ENCODE measurements at places on chromosomes 12 and 14.

- DNase-seq, result no peak
Measured at GRCh38 chr14:32022938-32023466, 54.1 kb upstream of the ARHGAP5 start.

- no peak for DNase-seq
Measured at GRCh38 chr12:39122562-39123204, 217.3 kb upstream of the CPNE8 start.

- DNase-seq, result no peak
Measured at GRCh38 chr12:53971129-53971528, 1.8 kb upstream of the HOXC11 start.

DNA sequence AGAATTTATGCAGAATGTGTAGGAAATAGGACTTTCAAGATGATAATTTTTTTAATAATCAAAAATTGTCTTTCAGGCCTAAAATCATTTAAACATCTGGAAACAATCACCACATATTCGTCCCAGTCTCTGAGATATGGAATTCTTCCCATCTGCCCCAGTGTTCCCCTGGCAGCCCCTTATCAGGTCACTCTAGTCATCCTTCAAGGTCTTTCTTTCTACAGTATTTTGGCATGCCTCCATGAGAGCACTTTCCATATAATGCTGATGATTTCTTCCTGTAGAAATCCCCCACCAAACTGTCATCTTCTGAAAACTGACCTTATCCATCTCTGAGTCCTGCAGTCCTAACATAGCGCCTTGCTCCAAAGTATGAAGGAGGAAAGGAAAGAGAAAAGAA is 422.1 kb downstream of the RPS29 start:
- no peak for DNase-seq

DNA sequence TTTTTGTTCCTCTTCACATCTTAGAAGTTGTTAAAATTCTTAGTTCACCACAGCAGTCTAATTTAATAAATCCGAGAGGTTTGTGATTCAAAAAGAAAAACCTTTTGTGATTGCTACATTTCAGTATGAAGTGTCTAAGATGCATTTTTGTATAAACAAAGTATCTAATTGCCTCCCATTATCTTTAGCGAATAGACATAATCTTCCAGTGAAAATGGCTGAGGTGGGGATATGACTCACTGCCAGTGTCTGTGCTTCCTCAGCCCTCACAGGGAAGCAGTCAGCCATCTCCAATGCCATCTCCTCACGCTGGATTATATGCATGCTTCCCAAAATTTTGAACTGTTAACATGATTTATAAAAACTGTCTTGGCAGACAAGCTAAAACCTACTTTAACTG is 7.6 kb downstream of the GCH1 start:
- DNase-seq, result no peak

Data from naive thymus-derived CD8-positive, alpha-beta T cell (primary cell).